ENCODE measurements at places on chromosomes 5 and 9.

GRCh38 chr5:169695919-169696490, 58.9 kb downstream of the DOCK2 start:
- DNase-seq = no peak

DNA sequence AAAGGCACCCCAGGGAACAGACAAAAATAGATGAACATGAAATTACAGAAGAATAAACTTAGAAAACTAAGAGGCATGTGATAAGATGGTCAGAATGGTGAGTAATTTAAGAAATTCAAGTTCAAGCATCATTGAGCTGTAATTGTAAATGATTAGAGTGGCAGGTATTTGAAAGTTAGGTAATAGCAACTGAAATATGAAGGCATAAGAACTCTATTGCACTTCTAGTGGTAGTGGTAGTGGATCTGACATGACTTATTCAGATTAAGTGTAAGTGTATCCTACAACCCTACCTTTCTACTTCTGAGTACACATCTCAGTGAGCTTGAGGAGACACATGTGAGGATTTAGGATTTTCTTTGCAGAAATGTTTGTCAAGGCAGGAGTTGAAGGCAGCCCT, 192.9 kb upstream of the RIOK2 start:
- no peak for DNase-seq

- no peak for DNase-seq
Observed at GRCh38 chr5:54541823-54542783, 24.5 kb downstream of the SNX18 start.

- no peak for DNase-seq
Observed at GRCh38 chr5:88879724-88880123, 3.3 kb downstream of the MEF2C start.
